ENCODE measurements at places on chromosomes 1 and 21.

DNA sequence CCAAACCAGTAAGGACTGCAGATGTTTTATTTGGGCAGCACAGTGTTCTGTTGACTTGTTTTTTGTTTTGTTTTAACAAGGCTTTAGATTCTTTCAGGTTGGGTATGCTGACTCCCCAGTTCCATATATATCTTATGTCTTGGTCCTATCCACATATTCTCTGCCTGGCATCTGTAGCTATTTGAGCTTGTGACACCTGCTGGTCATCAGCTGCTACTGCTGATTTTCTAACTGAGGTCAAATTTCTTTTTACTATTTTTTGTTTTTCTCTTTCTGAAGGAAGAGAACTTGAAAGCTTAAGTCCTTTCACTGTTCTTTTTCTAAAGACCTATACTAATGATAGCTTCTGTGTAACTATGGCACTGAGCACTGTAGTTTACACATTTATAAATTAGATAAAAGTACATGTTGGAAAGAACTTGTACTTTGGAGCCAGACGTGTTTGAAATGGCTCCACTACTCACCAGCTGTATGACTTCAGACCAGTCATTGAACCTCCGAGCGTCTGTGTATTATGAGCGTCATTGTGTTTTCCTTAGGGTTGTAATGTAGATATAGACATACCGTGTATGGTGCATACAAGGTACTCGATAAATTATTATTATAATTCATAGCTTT, 109.4 kb downstream of the NRDC start:
- DNase-seq = no peak

DNA sequence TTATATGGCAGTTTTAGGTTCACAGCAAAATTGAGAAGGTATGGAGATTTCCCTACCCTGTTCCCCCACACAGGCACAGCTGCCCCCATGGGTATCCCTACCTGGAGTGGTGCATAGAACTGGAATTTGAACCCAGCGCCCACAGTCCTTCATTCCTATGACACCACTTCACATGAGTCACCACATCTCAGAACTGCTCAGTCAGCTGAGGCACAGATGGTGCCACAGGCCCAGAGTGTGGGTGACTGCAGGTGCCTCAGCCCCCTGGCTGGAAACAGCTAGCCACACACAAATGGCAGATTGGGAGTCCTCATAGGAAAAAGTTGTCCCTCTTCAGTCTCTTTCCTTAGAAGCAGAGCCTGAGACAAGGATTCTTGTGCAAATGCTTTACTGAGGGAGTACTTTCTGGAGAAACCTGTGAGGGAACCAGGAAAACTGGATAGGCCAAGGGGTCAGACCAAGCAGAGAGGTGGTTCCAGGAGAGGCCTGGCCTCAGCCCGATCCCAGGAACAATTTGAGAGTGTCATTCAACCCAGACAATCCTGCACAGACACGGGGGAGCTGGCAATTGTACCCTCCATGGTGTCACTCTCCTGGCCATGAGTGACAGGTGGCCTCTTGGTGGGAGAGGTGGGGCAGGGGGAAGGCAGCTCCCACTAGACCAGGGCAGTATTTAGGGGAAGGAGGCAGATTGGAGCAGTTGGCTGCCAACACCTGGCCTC, 6.9 kb downstream of the PLA2G2D start:
- no peak for DNase-seq

DNA sequence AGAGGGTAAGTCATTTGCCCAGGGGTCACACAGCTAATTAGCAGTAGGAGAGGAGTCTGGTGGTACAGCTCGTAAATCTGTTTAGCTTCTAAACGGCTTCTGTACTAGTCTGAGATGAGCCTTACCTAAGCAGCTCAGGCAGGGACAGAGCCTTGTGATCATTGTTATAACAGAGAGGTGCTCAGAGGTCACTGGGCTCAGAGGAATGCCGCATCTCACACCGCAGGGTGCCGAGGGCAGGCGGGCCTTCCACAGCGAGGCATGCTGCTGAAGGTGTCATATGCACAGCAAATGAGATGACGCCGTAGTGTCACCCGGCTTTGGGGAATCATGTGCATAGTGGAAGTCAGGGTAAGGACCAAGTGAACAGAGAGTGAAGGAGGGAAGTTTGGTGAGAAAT, 305.2 kb upstream of the FMN2 start:
- DNase-seq = no peak

- no peak for DNase-seq
These were observed 20.4 kb upstream of the UBXN10 start for GRCh38 chr1:20165522-20165951.

- DNase-seq = no peak
These were observed 55.9 kb downstream of the NENF start for GRCh38 chr1:212488436-212489283.
